ENCODE measurements at places on chromosomes 4 and X. TPM values are rescaled to one million over a fixed set of nuclear protein-coding genes. Genes with fewer than 3 reads are reported as not detected.

The ANKRD37 gene
- 1.0 TPM for total RNA-seq

The ETDB gene
- total RNA-seq = not detected

The NOP14 gene
- 35.1 TPM for total RNA-seq

The TGIF2LX gene
- total RNA-seq = not detected

The GAGE12F gene
- total RNA-seq = not detected

The ERAS gene
- not detected for total RNA-seq

The SATL1 gene
- total RNA-seq = not detected

The RHOXF2B gene
- total RNA-seq = not detected

The FAM47E gene
- 0.07 TPM for total RNA-seq
